Activated T-helper 2 cell treated with anti-CD3 and anti-CD28 coated beads, Interferon-gamma antibody, Interleukin-2, Interleukin-4, amounts not matched to agents 10 μg/mL and 5 μg/mL and 100 μg/mL, durations not matched to agents 14 hours and 24 hours and 36 hours (primary cell): ENCODE measurements at places on chromosomes 2 and 18. TPM values are rescaled to one million over a fixed set of nuclear protein-coding genes. Genes with fewer than 3 reads are reported as not detected.

Gene LRRTM1
- not detected in 2 replicates for total RNA-seq

- DNase-seq: no peak
These were observed 398 bp downstream of the INPP5D start for GRCh38 chr2:233060501-233060979.

GRCh38 chr2:29106980-29107388 is 8.2 kb upstream of the CLIP4 start:
- DNase-seq: no peak

GRCh38 chr2:136141510-136142149 is 23.7 kb upstream of the CXCR4 start:
- no peak for DNase-seq
